Fibroblast of villous mesenchyme (primary cell): ENCODE measurements at places on chromosomes 2 and 18. TPM values are rescaled to one million over a fixed set of nuclear protein-coding genes. Genes with fewer than 3 reads are reported as not detected.
A peak's percentile ranks its signal among the peaks of the same experiment; 100 is the strongest.

The AMER3 gene
- not detected in 2 replicates for total RNA-seq

The SLC5A7 gene
- total RNA-seq, result not detected in 2 replicates

The MROH2A gene
- total RNA-seq, result not detected in 2 replicates

The DNMT3A gene
- 11.7 and 14.2 TPM in 2 replicates for total RNA-seq

The ANKRD30B gene
- 0.86 and 1.9 TPM in 2 replicates for total RNA-seq

The CCDC74B gene
- total RNA-seq, result 4.2 and 4.3 TPM in 2 replicates

DNA sequence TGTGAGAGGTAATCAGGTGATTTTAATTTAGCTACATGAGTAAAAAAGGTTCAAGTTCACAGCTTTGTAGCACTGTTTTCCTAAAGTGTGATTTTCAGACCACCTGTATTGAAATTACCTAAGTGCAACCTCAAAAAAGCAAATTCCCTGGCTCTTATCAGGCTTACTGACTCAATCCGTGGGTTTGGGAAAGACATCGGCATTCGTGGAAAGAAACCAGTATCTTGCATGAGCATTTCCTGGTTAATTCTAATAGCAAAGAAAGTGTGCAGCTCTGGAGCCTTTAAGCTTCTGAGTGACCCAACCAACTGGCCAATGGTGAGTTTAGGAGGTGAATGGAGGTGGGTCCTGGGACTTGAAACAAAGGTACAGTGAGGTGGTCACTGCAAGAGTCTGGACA, 300.9 kb downstream of the NBAS start:
- no peak for DNase-seq

- DNase-seq, result no peak
Measured at GRCh38 chr2:79789811-79790210, 277.0 kb downstream of the CTNNA2 start.

- DNase-seq, result no peak
Measured at GRCh38 chr18:33184958-33185357, 255.6 kb downstream of the CCDC178 start.

DNA sequence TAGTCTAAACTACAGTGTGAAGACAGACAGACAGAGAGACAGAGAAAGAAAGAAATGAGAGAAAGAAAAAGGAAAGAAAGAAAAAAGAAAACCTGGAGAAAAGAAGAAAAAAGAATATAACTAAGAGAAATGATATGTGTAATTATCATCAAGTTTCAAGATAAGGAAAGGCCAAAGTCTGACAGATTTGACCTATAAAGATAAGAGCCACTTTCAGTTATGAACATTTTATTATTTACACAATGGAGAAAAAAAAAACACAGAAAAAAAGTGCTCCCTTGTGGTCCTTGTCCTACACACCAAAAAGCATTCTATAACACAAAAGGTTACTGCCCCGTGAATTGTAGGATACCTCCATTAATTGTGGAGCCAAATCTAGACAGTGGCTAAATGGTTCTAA, 937.2 kb upstream of the DDX18 start:
- no peak for DNase-seq

DNA sequence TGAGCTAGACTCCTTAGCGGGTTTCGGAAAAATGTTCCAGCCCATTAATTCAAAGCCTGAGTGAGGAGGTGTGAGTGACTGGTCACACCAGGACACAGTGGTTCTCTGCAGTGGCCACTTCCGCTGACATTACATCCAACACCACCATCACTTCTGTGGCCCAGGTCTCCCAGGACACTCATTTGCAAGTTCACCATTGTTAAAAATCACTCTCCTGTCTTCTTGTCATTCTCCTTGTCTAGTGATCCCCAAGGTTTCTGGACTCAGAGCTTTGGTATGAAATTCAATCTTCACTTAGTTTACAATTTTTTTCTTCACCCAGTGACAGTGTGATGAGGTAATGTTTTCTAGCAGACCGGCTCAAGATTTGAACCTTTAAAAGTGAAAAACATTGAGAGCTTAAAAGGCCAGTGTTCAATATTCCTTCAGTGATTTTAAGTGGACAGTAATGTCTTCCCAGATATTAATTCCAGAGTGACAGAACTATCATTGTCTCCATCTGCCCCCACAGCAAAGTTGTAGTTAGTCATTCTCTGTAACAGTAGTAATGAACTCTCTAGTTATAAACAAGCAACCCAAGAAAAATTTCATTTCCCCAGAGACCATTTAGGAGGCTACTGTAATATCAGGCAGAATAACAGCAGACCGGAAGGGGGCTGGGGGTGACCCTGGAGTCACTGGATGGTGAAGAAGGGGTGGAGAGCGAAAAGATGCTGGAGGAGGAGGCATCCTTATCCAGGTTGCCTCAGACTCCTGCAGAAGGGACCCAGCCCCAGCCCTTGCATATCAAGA, 164.9 kb downstream of the GFPT1 start:
- peak; percentile 73 for DNase-seq

GRCh38 chr2:204274991-204275390, 270.3 kb upstream of the PARD3B start:
- no peak for DNase-seq

DNA sequence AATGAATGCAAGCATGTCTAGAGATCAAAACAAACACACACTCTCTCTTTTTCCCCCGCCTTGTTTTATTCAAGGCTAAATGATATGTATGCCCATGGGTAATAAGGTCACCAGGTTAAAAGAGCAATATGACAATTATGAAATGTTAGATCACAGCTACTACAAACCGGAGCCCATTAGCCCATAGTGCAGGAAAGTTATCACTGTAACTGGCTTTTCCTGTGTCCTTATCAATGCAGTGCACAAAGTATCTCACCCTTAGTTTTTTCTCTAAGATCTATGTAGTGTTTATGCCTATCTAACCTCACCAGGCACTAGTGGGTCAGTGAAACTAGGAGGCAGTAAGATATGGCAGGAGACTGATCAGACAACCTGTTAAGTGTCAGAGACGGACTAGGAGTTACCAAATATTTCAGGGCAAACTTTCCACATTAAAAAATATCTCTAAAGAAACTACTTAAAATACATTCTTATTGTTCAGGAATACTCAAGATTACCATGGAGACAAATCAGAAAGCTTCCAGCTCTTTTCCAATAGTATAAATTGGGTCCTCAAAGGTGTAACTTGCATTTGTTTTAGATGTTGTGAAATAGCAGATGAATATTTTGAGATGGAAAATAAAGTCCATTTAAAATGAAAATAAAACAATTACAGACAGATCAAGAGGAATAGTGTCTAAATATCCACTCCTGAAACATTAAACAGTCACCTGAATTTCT, 282.2 kb downstream of the EXOC6B start:
- DNase-seq, result no peak

- peak; percentile 72 for DNase-seq
Measured at GRCh38 chr2:156430980-156431358, 5.2 kb upstream of the GPD2 start.

DNA sequence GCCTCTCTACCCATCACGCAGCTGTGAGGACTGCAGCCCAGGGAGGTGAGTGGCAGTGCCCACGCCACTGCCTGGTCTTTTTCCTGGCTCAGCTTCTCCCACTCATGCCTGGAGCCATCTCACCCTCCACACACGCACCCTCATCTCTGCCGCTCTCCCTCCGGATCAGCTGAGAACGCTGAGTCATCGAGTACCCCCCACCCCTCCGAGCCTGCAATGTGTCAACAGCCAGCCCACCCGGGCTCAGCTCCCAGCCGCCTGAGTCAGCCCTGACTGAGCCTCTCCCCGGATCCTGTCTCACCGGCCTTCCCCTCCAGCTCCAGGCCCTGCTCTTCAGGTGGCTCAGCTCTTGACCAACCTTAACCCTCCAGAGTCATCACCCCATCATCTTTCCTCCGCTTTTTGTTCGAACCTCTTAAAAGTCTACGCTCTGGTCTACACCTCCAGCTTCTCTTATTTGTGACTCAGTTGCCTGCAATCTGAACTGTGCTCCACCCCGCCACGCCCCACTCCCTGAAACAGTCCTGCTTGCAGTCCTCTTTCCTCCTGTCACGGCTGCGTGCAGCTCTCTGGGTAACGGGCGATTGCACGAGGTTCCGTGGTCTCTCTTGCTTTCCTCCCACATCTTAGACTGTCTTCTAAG, 94.4 kb upstream of the ASAP2 start:
- DNase-seq, result peak; percentile 88

- no peak for DNase-seq
Measured at GRCh38 chr2:94879314-94879981, 8.2 kb downstream of the TEKT4 start.

GRCh38 chr2:41872646-41873045, 175.2 kb upstream of the PKDCC start:
- peak; percentile 46 for DNase-seq
